ENCODE measurements at places on chromosomes 1 and 21.
A peak's percentile ranks its signal among the peaks of the same experiment; 100 is the strongest.

GRCh38 chr1:189786761-189787160 lies 690.9 kb downstream of the BRINP3 start:
- DNase-seq = no peak

GRCh38 chr21:35430260-35430659 lies 381.2 kb upstream of the RUNX1 start:
- no peak for DNase-seq

DNA sequence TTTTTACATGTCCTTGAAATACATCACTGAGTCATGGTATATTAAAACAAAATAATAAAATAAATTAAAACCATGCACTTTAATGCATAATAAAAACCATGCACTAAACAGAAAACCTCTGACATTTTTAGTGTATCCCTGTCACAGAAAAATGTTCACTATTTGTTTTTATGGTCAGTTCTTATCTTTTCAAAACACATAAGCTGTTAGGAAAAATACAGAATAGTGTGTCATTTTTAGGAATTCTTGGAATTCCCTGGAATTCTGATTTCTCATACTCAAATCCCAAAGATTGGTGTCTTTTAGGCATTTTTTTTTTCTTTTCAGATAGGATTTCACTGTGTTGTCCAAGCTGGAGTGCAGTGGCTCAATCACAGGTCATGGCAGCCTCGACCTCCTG lies 25.1 kb upstream of the TINAGL1 start:
- no peak for DNase-seq

- peak; percentile 38 for DNase-seq
These were observed 22.9 kb upstream of the DISC1 start for GRCh38 chr1:231603598-231604275.

DNA sequence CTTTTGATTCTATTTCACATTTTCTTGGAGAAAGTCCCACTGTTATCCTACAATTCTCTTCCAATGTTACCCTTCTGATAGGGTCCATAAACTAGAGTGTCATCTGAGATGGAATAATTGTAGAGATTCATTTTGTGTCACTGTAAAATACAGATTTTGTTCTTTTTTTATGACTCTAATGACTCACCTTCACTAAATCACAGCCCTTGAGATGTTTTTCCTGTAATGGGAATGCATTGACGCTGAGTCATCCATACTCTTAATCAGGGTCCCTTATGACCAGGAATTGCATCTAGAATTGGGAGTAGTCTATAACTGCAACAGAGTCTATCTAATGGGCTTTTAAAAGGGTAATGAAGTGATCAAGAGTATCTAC lies 315.5 kb downstream of the TGFB2 start:
- no peak for DNase-seq

All from CD14-positive monocyte (primary cell).